Mesenteric fat pad (tissue), 1 donor: ENCODE measurements at places on chromosomes 3 and 15. TPM values are rescaled to one million over a fixed set of nuclear protein-coding genes. Genes with fewer than 3 reads are reported as not detected.

DNA sequence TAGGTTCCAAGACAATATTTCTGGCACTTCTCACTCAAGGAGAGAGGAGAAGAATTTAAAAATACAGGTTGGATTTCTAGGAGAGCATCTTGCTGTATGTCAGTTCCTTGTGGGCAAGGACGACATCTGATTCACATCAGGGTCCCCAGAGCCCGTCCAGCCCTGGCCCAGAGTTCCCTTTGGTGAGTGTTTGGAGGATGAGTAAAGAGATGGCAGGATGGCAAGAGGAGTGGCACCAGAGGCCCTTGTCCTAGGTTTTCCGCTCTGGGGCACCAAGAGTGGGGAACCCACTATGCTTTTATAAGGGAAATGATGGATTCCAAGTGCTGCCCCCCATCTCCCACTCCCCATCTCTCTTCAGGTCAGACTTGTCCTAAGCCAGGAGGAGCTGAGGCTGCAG, 181.8 kb downstream of the TBC1D2B start:
- no peak for DNase-seq

DNA sequence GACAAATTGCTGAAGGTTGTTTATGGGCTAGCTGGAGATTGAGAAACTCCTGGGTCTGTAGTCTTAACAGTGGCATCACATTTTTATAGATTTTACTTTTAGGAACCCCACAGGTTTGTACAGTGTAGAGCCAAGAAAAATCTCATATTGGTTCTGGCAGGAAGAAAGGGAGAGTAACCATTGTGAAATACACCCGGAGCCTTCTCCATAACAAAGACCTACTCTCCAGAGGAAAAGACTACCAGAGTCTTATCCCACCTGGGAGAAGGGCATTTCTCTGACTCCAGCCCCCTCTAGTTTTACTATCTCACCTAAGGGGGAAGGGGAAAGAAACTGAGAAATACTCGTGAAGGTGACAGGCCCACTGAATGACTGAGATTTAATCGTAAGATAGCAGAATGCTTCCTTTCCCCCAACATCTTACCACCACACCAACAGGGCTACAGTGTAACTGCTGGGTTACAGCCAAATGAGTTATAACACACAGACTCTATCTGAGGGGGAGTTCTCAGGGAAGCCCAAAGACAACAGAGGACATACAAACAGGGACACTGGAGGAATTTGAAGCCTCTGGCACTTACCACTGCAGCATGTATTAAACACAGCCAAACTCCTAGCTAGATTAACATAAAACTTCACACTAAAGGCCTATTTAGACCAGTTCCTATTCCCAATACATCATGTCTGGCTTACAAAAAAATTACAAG, 56.1 kb downstream of the SYN2 start:
- DNase-seq, result no peak

- DNase-seq, result no peak
Observed at GRCh38 chr3:184387174-184387714, 7.4 kb downstream of the CHRD start.

- DNase-seq, result no peak
Observed at GRCh38 chr3:36493051-36493450, 112.7 kb downstream of the STAC start.

The RABL3 gene
- total RNA-seq, result 29.6 TPM

DNA sequence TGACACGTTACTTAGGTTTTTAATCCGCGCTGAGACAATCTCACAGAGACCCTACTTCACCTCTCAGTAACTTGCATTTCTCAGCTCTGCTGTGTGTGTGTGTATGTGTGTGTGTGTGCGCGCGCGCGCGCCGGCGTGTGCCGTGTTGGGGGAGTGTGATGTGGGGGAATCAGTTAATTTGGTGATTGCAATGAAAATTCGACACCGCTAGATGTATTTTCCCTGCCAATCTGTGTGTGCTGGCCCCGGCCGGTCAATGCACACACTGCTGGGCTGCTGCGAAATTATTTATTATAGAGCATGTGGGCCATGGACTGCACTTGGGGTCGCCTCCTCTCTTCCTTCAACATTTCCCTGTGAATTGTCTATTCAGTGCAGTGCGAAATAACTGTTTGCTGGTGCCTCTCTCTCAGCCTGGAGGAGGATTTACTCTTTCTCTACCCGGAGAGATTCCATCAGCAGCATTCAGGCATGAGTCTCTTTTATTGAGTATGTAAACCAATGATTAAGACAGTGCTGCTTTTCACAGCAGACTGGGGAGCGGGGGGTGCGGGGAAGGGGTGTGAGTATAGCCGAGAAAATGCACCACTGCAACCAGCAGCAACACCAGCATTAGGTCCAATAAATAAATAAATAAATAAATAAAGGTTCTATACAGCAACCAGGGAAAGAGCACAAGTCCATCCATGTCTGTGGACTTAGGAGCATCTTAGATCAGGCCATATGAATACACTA, 2.9 kb downstream of the CADM2 start:
- DNase-seq, result no peak
